ENCODE measurements at places on chromosomes 12 and 14.

GRCh38 chr14:91511043-91511383, 903 bp upstream of the PPP4R3A start:
- no peak for DNase-seq

DNA sequence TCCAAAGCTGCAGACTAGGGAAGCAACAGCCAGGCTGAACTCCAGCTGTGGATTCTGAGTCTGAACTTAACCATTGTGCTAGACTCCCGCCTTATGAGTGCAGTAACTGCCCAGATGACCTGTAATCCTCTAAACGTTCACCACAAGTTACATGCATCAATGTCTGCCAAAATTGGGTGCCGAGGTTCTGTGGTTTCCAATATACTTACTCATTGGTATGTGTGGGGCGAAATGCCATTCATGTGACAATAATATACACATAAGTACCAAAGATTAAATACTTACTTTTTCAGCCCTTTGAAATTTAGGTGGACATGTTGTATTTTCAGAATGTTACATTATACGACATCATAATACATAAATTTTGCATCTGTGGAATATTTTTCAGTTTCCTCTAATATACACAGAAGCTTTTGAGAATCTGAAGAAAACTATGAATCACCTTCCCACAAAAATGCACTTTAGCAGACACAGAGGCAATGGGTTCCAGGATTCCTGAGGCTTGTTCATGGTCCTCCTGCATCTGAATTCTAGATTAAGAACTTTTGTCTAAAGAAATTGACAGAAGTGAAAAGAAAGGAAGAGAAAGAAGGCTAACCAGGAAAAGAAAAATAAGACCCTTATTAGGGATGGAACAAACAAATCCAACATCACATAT, 31.7 kb downstream of the GRIP1 start:
- DNase-seq: no peak

GRCh38 chr12:52205612-52206303, 13.9 kb upstream of the KRT80 start:
- no peak for DNase-seq

- DNase-seq: no peak
These were observed 44.3 kb downstream of the SCN8A start for GRCh38 chr12:51635346-51635745.

DNA sequence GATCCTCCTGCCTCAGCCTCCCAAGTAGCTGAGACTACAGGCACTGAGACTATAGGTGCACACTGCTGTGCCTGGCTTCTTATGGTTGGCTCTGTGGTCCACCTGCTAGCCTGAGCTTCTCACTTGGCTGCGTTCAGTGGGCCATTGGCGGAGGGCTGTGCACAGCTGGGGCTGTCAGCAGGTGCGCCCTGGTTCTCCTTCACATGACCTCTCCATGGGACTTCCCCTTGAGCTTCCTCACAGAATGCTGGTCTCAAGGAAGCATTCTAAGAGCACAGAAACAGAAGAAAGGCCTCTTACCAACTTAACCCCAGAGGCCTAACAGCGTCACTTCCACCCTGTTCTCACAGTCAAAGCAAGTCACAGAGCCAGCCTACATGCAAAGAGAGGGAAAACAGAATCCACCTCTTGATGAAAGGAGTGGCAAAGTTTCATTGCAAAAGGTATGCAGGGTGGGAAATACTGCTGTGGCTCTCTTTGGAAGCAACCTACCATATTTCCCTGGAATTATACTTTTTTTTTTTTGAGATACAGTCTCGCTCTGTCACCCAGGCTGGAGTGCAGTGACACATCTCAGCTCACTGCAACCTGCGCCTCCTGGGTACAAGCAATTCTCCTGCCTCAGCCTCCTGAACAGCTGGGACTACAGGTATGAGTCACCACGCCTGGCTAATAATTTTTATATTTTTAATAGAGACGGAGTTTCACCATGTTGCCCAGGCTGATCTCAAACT, 9.3 kb downstream of the RILPL2 start:
- no peak for DNase-seq

GRCh38 chr12:70664465-70664881, 27.2 kb upstream of the PTPRB start:
- no peak for DNase-seq

DNA sequence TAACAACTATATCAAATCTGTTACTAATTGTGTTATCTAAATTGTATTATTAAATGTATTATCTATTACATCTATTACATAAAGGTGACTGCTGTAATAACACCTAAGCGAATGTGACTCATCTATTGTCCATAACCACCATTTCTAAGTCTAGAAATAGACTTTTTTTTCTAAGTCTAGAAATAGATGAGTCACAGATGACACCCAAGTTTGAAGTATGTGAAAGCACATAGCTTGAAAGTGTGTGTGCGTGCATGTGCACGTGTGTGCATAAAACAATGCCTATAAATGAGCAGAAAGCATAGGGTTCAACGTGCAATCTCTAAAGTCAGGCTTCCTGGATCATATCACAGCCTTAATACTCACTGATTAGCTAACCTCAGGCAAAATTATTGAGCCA, 451.3 kb upstream of the USP15 start:
- DNase-seq: no peak
